Effector CD8-positive, alpha-beta T cell (primary cell): ENCODE measurements at places on chromosomes 2 and 18.
A peak's percentile ranks its signal among the peaks of the same experiment; 100 is the strongest.

DNA sequence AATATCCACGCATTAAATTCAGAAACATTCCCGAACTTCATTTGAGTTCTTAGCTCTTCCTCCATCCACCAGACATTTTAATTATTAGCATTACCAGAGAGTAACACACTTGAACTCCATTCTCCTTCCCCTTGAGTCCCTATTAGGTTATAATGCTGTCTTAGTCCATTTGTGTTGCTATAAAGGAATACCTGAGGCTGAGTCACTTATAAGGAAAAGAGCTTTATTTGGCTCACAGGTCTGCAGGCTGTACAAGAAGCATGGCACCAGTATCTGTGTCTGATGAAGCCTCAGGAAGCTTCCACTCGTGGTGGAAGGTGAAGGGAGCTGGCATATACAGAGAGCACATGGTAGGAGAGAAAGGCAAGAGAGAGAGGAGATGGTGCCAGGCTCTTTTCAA is 25.4 kb downstream of the TBC1D8 start:
- no peak for DNase-seq

- no peak for DNase-seq
Measured at GRCh38 chr2:230097841-230098240, 29.1 kb upstream of the SLC16A14 start.

GRCh38 chr2:29560030-29560429 is 361.4 kb downstream of the ALK start:
- DNase-seq, result no peak

DNA sequence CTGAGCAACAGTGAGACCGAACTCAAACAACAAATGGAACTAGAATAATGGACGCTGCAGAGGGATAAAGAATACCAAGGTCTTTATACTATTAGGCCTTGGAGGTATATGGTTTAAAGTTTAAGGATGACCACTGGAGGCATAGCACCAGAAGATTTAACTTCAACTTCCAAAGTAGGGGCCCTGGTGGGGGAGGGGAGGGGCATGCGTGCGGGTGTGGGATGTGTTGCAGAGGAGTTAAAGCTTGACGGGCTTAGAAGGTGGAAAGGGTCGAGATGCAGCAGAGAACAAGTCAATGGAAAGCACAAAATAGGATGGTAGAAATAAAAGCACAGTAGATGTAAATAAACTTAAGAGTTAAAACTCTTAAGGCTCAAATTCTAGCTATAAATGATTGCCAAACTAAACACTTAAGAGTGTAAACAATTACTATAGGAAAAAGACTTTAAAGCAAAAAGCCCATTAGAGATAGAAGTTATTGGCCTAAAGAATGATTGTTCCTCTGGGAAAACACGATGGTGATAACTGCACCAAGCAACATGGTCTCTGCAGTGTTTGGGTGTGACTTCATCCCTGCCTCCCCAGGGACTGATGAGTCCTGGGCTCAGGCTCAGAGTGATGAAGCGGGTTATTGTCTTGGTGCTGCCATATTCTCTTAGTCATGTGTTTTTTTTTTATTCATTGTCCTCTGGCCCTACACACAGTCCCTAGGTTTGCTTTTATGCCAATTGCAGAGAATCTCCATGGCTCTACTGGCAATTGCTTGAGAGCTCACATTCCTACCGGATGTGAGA is 13.0 kb downstream of the RRM2 start:
- no peak for DNase-seq

- DNase-seq, result no peak
Measured at GRCh38 chr2:161223139-161223732, 63.0 kb downstream of the TANK start.

DNA sequence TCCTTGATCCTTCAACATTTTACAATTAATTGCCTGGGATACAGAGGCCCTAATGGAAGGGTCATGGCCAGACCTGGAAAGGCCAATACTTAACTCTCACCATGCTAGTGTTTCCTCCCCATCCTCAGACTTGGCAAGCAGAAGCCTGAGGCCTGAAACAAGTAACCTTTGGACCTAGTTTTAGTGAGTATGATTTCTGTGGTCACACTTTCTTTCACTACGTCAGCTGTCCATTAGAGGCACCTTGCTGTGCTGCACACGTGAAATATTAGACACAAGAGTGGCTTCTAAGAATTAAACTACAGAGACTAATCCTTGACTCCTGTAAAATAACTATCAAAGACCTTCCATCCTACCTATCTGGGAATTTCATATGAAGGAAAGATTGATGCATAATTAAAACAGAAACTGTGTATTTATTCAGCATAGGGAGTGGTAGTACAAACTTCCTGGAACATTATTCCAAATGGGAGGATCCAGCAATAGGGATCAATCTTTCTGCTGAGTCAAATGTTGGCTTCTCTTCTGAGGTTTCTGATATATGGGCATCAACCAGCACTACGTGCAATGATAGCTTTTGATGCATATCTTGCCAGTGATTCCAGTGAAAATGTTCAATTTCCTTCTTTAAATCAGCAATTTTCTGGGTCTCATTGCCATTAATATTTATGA is 249.7 kb downstream of the IKZF2 start:
- DNase-seq, result no peak

DNA sequence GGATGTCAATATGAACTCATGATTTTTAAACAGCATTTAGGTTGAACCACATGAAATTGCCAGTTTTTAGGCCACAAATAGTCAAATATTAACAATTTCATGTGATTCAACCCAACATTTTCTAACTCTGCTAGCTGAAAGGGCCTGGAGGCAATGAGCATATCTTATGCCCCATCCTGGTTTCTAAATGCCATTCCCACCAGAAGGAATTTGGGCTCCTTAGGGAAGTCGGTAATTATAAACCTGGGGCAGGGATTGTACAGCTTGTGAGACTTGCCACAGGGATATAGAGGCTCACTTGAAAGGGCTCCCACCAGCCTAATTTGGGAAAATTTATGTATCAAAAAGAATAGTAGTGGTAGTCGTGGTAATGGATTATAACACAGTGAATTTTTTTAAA is 178.4 kb upstream of the ALPP start:
- DNase-seq, result no peak

DNA sequence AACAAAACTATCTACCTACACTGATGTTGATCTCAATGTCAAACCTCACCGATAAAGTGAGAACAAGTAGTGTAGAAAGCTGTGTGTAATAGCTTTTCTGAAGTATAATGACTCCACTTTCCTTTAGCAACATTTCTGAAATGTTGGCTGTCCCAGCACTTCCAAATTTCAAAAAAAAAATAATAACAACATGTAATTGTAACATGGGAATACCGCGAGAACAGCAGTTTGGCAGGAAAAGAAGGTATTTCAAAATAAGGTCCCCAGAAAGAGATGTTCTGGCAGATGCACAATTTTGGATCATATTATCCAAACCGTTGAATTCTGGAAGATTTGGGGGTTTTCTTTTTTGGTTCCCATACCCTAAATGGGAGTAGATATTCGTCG is 352.0 kb downstream of the ARHGAP15 start:
- no peak for DNase-seq

DNA sequence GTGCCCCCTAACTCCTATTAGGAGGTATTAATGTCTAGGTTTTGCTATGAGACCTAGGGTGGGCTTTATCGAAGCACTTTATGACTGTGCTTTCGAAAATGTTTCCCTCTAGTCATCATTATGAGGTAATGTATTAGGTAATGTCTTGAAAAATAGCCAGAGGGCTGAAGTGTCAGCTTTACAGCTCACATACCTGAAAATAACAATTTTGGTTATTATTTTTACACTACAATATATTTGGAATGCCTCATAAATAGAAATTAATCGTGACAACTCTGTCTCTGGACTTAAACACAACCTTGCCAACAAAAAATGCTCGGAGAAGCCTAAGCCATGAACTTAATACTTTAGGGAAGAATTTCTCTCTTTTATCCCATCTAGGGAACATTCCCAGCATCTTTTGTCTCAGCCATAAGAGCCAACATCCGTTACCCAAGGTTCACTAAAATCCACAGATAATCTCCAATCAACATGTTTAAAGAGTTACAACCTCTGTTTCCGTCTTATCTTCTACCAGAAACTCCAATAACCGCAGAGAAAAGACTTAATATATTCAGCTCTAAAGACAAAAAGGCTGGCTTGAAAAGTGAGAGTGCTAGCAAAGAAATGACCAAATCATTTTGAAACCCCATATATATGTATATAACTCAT is 130.9 kb upstream of the RND3 start:
- no peak for DNase-seq

DNA sequence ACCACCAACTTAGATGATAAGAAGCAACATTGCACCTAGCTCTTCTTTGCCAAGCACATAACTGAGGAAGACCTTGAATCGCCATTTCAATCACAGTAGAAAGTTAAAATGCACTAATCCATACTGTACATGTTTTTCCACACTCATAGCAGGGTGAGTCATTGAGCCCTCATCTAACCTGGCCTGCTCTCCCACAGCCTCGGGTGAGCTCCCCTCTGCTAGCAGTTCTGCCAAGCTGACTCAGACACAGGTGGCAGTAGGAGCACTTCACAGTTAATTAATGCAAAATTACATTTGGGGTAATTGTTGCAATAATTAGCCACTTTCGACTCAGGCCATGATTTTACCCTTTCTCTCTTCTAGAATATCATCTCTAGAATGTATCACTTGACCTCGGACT is 1632.8 kb upstream of the CELF4 start:
- no peak for DNase-seq

GRCh38 chr18:76405681-76406356 is 89.2 kb downstream of the ZNF516 start:
- DNase-seq, result peak; percentile 31

GRCh38 chr2:168920504-168921157 is 19.5 kb downstream of the G6PC2 start:
- DNase-seq, result no peak

DNA sequence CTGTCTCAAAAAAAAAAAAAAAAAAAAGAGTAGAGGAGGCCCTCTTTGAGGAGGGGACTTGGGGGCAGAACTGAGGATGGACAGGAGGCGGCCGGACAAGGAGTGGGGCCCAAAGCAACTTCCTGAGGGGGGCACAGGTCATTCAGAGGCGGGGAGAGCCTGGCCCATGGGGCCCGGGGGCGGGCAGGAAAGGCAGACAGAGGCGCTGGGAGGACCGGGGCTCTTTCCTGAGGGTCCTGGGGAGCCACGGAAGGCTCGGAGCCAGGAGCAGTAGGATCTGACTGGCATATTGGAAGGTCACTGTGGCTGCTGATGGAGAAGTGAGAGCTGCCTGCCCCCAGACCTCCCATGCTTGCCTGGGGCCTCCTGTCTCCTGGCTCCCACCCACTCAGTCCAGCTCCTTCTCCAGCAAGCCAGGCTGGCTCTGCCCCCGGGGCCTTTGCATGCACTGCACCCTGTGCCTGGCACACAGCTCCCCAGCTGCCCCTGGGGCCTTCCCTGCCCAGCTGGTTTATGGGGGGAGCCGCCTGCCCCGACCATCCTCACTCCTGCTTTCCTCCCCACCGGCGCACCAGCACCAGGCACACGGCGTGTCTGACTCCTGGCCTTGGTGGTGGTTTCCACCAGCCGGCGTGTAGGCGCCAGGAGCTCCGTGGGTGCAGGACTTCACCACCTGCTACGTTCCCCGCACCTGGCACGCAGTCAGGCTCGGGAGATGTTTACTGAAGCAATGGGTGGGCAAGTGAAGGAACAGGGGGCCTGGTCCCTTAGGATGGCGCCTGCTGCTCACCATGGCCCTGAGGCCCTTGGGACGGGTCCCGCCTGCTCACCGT is 5.6 kb downstream of the ESPNL start:
- no peak for DNase-seq

GRCh38 chr18:22741318-22741717 is 191.8 kb upstream of the RBBP8 start:
- no peak for DNase-seq

- no peak for DNase-seq
Measured at GRCh38 chr2:18209934-18210639, 331.6 kb downstream of the KCNS3 start.

- DNase-seq, result no peak
Measured at GRCh38 chr2:40487602-40488001, 35.7 kb upstream of the SLC8A1 start.

- DNase-seq, result no peak
Measured at GRCh38 chr2:182763311-182763912, 47.4 kb downstream of the DNAJC10 start.
